Stimulated activated CD8-positive, alpha-beta memory T cell treated with anti-CD3 and anti-CD28 coated beads, Interleukin-2, amount 100 ng/mL, for 48 hours (primary cell): ENCODE measurements at places on chromosomes 1 and 21.

GRCh38 chr1:19310720-19311502, 1.0 kb downstream of the AKR7A2 start:
- DNase-seq = no peak

GRCh38 chr1:36883315-36883949, 150.9 kb downstream of the GRIK3 start:
- no peak for DNase-seq

DNA sequence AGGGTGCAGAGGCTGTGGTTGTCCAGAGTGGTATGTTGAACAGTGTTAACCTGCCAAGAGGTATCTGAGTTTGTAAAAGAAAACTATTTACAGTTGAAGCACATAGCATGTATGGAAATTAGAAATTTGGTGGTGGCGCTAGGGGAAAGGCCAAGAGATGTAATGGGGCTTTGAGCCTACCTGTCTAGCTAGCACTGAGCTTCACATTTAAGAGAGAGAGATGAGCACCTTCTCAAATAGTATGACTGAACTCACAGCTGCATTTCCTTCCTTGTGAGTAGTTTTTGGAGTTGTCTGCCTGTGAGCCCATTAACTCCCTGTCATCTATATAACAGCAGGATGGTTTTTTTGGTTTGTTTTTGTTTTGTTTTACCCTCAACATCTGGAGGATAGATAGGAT, 4.0 kb downstream of the CLIC4 start:
- no peak for DNase-seq

DNA sequence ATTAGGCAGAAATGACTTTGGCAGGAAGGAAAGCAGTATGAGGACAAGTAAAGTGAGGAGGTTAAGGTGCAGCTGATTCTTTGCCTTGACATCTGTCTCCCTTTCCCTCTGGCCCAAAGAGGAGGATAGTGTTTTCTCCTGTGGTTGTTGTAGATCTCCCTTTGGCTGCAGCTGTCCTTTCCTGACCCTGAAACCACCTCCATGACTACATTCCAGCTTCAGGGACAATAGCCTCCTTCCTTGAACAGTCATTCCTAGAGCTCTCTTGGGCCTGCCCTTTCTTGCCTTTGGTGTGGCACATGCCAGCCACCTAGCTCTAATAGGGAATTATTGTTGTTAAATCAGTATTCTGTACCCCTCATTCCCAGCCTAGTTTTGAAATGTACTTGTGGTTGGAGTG, 6.2 kb downstream of the ZMYM1 start:
- DNase-seq = no peak

DNA sequence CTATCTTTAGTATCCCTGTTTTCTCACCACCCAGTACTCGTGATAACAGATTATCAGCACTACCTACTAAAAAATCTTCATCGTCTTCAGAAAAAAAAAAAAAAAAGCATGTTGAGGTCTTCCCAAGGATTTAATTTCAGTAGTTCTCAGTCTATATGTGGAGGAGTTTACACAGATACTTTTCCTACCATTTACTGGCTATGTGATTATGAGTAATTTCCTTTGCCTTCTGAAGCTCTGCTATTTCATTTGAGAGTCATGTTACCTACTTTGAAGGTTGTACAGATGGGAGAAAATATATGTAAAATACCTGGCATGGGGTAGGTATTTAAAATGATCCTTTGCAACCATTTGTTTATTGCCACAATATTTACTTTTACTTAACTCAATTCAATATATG, 399.7 kb downstream of the NEGR1 start:
- no peak for DNase-seq

DNA sequence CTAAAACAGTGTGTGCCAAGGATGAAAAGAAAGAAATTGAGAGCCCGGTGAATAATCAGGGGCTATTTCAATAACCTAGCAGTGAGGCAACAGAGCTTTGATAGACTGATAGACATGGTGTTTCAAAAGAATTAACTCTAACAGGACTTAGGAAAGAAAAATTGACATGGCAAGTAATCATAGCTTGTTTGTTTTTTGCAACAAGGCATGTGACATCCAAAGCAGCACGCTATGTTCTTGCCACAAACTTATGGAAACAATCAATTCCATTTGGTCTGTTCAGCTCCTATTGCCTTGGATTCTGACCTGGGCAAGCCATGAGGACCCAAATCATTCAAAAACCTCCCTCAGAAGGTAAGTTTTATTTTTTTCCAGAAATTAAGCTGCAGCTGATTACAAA, 608.5 kb downstream of the SMYD3 start:
- no peak for DNase-seq

GRCh38 chr21:42200906-42201614, 17.9 kb upstream of the ABCG1 start:
- no peak for DNase-seq

DNA sequence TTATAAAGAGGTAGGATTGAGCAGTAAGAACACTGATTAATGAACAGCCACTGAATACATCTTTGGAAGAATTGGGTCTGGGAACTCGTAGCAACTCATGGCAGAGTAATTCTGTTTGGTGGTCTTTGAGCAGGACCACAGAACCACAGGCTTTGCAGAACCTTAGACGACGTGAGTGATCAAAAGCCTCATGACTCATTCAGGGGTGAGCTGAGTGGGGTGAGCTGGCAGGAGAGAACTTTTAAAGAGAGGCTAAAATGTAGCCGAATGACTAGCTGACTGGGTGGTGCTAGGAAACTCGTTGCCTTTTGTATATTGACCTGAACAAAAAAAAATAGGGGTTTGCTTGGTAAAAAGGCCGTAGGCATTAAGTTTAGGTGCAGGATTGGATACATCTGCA, 313.8 kb downstream of the TGFB2 start:
- no peak for DNase-seq

DNA sequence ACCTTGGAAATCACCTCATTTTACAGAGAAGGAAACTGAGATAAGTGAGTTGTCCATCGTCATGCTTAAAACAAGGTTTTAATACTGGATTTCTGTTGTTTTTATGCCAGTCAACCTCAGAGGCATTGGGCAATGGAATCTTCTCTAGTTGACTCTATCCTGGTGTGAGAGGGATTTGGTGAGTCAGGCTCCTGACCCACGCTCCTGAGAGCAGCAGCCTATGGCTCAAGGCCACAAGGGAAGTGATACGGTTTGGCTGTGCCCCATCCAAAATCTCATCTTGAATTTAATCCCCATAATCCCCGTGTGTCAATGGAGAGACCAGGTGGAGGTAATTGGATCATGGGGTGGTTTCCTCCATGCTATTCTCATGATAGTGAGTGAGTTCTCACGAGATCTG, 90.1 kb downstream of the TLR5 start:
- no peak for DNase-seq

DNA sequence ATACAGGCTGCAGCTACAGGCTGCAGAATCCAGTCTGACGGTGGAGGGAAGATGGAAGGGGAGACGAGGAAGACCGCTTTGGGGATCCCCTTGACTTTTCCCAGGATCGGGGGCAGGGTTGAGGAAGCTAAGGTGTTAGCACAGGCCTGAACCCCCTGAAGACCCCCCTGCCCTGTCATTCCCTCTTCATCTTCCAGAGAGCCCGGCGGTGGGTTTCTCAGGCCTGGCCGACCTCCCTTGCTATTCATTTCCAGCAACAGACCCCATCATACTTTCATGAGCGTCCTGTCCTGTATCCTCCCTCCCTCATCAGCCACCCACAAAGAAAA, 112.0 kb downstream of the PGBD5 start:
- DNase-seq = no peak

GRCh38 chr1:100494393-100495084, 43.4 kb upstream of the GPR88 start:
- no peak for DNase-seq

DNA sequence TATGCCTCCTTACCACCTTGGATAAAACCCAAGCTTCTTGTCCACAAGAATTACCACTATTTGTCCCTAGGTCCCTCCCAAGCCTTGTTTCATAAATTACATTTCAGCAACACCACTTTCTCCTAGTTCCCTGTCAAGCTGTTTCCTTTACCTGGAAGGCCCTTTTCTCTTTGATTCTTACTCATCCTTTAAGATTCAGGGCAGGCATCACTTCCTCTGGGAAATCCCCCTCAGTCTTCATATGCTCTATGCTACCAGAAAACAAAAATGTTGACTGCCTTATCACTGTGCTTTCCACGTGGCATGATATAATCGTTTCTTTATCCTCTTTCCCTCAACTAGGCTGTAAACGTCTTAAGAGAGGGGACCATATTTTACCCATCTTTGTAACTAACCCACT, 102.7 kb downstream of the LYST start:
- no peak for DNase-seq

DNA sequence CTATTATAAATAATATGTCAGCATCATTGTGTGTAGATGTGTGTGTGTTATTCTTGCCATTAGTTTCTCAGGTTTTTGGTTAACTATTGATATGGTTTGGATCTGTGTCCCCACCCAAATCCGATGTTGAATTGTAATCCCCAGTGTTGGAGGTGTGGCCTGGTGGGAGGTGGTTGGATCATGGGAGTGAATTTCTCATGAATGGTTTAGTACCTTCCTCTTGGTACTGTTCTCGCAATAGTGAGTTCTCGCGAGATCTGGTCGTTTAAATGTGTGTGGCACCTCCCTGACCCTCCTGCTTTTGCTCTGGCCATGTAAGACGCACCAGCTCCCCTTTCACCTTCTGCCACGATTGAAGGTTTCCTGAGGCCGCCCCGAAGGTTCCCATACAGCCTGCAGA, 9.6 kb upstream of the POFUT2 start:
- no peak for DNase-seq

GRCh38 chr1:201766131-201766866, 62.7 kb upstream of the IPO9 start:
- DNase-seq = no peak

- no peak for DNase-seq
These were observed 36.6 kb downstream of the S100A10 start for GRCh38 chr1:151956957-151957497.

GRCh38 chr1:70930062-70930461, 117.6 kb downstream of the PTGER3 start:
- no peak for DNase-seq

GRCh38 chr1:44032170-44032790, 1.0 kb upstream of the SLC6A9 start:
- DNase-seq = no peak
